ENCODE measurements at places on chromosomes 3 and 15.
A peak's percentile ranks its signal among the peaks of the same experiment; 100 is the strongest.

- no peak for DNase-seq
Observed at GRCh38 chr3:188021502-188022040, 132.4 kb upstream of the LPP start.

DNA sequence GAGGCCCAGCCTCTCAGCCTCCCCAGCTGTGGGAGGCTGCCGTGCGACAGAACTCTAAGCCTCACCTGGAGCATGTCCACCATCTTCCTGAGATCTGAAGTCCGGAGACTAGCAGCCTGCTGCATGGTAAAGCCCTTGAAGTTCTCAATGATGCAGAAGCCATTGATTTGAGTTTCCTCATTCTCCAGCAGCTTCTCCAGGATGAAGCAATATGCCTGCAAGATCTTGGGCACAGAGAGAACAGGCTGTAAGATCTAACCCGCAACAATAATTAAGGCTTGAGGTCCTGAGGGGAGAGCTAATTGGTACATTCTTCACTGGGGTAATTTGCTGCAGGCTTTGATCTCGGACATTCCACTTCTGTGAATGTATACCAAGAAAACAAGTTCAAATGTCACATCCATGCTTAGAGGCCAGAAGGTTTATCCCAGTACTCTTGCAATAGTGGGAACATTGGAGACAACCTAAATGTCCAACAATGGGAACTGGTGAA is 9.7 kb downstream of the RLBP1 start:
- DNase-seq, result no peak

DNA sequence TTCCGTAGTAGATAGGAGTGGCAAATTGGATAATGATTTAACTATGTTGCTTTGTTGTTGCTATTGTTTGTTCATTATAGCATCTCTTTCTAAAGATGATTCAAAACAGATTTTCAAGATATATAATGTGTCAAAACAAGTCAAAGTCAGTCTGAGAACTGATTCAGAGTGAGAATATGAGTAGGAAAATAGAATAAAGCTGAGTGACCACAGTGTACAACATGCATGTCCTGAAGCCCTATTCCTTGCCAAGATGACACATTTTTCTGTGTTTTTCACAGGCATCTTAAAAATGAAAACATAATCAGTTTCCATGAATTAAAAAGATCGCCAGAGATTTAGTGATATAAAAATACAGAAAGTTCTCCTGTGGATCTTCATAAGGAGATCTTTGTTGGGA is 57.0 kb upstream of the THRB start:
- no peak for DNase-seq

DNA sequence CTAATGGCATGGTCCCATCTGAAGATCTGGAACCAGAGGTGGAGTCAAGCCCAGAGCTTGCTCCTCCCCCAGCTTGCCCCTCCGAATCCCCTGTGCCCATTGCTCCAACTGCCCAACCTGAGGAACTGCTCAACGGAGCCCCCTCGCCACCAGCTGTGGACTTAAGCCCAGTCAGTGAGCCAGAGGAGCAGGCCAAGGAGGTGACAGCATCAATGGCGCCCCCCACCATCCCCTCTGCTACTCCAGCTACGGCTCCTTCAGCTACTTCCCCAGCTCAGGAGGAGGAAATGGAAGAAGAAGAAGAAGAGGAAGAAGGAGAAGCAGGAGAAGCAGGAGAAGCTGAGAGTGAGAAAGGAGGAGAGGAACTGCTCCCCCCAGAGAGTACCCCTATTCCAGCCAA is 7.3 kb downstream of the EIF4G1 start:
- no peak for DNase-seq

DNA sequence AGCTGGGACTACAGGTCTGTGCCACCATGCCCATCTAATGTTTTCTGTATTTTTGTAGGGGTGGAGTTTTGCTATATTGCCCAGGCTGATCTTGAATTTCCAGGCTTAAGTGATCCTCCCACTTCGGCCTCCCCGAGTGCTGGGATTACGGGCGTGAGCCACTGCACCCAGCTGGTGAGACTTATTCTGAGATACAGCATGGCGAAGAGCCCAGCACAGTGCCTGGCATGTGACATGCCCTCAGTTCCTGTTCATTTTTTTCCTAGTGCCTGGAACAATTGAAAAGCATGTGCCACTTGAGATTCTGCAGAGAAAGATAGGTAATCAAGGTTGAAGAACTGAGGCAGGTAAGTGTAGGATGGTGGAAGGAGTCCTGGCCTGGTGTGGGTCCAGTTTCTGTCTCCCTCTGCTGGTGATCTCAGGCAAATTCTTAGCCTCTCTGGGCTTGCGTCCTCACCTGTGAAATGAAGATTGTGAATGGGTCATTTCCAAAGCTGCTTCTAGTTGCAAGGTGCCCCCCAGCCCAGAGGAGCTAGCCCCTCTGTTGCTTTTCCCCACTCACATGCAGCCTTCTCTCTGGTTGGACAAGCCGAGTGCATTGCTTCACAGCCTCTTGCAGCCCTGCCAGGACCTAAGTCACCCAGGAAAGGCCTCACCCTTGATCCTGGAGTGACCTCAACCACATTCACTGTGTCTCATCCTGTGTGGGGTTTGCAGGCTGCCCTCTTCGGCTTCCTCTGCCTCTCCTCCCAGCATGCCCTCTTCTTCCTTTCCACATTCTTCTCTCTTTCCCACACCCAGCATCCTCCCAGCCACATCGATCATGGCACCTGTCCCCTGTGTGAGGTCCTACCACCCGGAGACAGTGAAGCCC is 4.3 kb upstream of the RHCG start:
- DNase-seq, result no peak

- no peak for DNase-seq
Observed at GRCh38 chr3:149519912-149520311, 45.4 kb downstream of the TM4SF4 start.

- no peak for DNase-seq
Observed at GRCh38 chr3:105791131-105791530, 77.7 kb downstream of the CBLB start.

- no peak for DNase-seq
Observed at GRCh38 chr3:57822686-57823085, 66.6 kb downstream of the SLMAP start.

GRCh38 chr3:46849045-46849631 is 14.1 kb downstream of the MYL3 start:
- no peak for DNase-seq

GRCh38 chr3:41216993-41217392 is 17.7 kb downstream of the CTNNB1 start:
- no peak for DNase-seq

GRCh38 chr3:51712038-51712420 is 5.2 kb downstream of the GRM2 start:
- no peak for DNase-seq

DNA sequence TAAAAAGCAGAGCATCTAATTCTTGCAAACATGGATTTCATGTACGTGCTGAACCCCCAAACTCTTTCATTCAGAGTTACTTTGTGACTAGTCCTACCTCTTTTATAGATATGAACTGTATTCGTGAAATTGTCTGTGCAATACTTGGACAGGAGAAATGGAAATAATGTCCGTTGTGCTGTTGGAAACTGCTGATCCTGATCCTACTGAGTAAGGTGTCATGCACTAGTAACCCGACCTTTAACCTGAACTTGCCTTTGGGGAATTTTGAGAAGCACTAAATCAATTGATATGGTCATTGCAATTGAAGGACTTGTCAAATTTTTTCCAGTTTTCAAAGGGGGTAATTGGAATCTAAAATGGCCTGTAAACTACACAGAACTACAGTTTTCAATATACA is 856.4 kb downstream of the ROBO1 start:
- no peak for DNase-seq

- DNase-seq, result no peak
Observed at GRCh38 chr3:182810574-182811268, 17.4 kb downstream of the ATP11B start.

DNA sequence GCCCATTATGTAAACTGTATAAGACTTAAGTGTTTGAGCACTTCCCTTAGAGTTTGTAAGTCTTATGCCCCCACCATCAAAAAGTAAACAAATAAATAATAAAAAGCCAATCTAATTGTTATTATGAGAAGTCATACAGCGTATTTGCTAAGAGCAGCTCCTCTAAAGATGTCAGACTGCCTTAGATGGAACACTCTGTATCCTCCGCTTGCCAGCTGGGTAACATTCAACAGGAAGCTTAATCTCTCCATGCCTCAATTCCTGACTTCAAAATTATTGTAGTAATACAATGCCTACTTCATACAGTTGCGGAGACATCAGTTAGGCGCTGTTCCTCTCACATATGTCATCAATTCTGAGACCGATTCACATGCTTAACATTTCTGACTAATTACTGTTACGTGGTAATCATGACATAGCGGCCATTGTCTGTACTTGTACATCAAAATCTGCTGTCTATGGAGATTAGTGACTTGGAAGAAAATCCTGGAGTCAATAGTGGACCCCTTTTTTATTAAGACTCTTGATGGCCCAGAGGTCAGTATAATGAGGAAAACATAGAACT is 417.7 kb downstream of the LPP start:
- no peak for DNase-seq

DNA sequence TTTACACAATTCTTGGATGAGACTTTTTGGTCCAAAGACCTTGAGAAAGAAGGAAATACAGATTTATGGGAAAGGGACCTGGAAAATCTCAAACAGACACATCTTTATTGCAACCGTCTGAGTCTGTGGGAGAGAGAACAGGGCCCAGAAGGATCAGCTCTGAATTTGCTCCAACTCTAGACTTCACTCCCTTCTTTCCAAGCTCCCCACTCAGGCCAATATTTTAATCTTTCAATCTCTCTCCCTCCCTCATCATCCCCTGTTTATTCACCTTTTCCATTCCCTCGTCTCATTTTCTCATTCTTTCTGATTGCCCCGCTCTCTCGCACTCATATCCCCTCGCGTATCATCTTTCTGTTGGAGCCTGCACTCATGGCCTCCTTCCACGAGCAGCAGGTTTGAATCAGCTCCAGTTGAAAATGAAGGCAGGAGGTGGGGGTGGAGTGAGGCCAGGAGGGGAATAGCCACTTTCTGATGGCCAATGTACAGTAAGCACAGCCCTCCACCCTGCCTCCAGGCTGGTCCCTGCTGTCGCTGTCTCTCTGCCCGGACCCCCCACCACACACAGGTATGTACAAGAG is 63.6 kb upstream of the BOC start:
- no peak for DNase-seq

- no peak for DNase-seq
Observed at GRCh38 chr15:77370580-77370979, 49.3 kb downstream of the PEAK1 start.

GRCh38 chr3:65674226-65674625 is 364.5 kb downstream of the MAGI1 start:
- no peak for DNase-seq

GRCh38 chr15:59622289-59622688 is 10.7 kb downstream of the GCNT3 start:
- peak; percentile 71 for DNase-seq

GRCh38 chr3:30886888-30887287 is 7.6 kb downstream of the GADL1 start:
- DNase-seq, result no peak

- DNase-seq, result no peak
Observed at GRCh38 chr3:151425627-151426340, 35.1 kb downstream of the IGSF10 start.

DNA sequence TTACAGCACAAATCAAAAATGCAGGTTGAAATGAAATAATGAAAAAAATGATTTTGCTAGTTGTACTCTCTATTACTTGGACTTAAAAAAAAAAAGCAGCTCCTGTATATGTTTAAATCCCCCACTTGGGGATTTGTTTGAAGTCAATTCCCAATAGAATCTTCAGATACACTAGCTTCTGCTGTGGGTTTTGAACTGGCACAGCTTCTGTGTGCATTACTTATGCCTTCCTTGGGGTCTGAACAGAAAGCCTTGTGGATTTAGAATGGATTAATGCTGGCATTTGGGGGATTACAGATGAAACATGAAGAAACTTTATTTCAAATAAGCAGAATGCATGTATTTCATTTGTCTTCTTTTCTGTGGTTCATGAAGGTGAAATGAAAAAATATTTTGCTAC is 513.2 kb upstream of the TBL1XR1 start:
- DNase-seq, result no peak

GRCh38 chr15:61099020-61099810 is 129.9 kb downstream of the RORA start:
- no peak for DNase-seq

DNA sequence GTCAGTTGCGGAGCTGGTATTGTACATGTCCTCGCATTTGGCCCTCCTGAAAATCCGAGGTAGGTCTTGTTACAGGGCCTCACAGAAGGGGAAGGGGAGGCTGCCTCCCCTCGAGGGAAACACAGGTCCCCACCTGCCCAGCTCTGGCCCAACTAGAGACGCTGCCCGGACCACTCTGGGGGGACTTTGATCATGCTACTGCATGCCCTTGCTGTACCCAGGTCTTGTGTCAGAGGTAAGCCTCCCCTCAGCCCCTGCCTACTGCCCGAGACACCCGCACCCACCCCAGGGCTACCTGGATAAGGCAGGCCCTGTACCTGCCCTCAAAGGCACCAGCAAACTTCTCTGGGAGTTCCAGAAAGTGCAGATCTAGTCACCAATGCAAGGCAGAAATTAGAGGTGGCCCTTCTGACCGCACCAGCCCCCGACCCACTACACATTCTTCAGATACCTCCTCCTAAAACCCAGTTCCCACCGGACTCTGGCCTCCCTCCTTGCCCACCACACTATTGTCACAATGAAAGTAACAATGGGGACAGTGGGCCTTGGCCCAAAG is 981 bp upstream of the SCAP start:
- DNase-seq, result peak; percentile 12

DNA sequence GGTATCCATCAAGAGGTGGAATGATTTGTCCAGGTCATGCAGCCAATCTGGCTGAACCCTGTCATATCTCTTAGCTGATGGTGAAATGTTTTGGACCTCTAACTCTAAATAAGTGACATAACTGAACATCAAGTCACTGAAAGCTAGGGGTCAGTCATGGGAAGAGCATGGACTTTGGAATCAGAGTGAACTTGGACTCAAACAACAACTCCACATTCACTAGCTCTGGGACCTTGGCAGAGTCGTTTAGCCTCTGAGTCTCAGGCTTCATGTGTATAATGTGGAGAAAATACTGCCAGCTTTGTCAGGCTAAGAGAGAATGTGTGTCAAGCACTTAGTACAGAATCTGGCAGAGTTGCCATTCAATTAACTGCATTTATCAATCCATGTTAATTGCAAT is 557.8 kb upstream of the CFAP20DC start:
- DNase-seq, result no peak

GRCh38 chr3:111159391-111159790 is 87.8 kb downstream of the NECTIN3 start:
- no peak for DNase-seq

- no peak for DNase-seq
Observed at GRCh38 chr3:25654576-25654975, 10.1 kb downstream of the TOP2B start.
